ENCODE measurements at places on chromosomes 4 and X.

DNA sequence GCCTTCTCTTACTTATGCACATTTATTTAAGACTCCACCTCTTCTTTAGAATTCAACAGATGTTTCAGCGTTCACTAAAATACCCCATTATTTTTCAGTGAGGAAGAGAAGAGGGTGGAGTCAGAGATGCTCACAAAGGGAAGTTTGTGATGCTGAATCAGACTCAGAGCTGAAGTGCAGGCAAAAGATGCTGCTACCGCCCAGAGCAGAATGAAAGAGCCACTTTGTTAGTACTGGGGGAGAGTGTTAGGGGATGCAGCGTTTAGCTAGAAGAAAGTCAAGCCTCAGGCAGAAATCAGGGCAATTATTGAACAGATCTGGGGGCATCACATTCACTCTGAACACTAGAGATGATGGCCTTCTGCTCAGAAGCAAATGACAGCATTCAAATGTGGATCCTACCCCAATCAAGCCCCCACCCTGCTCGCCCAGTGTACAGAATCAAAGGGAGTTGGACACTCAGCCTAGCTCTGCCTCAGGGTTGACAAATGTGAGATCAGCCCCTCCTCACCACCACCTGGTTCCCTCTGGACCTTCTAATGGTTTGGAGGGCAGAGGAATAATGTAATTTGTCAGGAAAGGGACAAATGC is 138.3 kb downstream of the UNC5C start:
- no peak for DNase-seq

DNA sequence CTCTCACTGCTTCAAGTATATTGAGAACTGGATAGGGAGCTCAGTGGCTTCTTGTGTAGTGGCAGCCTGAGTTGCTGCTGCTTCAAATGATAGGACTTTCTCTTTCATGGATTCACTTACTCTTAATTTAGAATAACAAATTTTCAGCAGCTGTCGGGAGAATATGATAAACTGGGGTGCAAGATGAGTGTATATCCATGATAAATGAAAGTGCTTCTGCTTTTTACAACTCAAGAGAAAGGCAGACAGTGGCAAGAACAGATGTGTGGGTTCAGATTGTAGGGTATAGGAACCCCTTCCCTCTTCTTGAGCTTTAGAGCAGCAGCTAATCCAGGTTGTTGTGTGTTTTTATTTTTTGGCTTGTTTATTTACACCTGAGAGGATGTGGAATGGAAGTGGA is 1.0 kb downstream of the SH3BGRL start:
- DNase-seq = no peak

- no peak for DNase-seq
Measured at GRCh38 chrX:110036162-110037033, 33.5 kb downstream of the TMEM164 start.

DNA sequence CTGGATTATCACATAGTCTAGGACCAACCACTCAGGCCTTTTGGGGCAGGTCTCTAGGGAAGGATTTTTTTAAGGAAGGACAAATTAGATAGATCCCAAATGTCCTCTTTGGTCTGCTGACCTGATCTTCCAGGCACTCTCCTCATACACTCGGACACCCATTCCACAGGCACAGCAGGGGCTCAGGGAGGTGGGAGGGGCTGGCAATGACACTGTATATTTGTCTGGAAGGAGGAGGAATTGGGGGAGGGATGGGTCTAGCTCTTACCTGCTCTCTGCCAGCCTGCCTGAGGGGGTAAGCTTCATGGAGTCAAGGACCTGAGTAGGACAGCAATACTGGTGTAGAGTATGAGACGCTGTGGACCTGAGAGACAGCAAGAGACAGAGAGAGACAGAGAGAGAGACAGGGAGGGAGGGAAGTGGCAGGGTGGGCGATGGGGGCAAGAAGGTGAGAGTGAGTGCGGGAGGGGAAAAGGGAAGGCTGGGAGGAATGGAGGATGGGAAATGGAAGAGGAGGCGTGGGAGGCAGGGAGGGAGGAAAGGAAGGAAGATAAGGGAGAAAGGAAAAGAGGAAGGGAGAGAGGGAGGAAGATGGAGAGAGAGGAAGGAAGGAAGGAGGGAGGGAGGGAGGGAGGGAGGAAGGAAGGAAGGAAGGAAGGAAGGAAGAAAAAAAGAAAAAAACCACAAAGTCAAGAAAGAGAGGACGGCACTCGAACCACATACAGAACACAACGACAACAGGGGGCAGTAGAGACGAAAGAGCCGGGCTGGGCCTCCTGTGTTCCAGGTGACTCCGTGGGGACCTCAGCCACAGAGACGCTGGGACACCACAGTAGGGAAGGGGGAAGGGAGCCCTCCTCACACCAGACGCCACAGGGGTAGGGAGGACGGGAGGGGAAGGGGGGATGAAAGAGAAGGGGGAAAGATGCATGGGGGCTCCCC is 1.8 kb downstream of the IQSEC2 start:
- no peak for DNase-seq

DNA sequence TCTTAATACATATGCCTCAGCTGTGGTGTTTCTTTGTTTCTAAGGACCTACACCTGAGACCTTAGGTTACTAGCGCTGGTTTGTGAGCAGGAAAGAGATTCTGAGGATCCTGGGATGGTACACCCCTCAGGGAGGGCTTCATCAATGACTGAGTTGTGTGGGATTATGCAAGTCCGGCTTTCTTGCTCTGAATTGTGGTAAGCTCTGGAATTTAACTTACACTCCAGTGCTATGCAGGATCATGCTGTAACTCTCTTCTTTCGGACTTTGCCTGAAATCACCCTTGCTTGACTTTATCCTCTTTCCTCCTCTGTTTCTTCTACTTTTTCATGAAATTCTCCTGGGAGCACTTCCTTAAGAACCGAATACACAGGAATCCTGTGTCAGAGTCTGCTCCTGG is 431.5 kb upstream of the BOD1L1 start:
- DNase-seq = no peak

DNA sequence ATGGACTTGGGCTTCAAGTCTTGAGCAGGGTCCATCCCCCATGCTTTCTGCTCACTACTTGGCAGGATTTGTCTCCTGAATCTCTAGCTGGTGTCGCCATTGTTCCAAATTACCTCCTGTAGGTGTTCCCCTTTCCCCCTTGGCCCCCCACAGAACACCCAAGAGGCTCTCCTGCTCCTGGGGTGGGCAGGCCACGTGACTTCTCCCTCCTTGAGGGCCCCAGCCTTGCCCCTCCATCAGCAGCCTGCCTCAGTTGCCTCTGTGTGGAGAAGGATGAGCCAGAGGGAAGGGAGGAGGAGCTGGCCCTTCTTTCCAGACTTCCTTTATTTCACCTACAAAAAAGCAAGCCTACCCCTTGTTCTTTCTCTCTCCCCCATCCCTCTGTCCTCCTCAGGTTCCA is 1.8 kb downstream of the GPR78 start:
- DNase-seq = no peak
